ENCODE measurements at places on chromosomes 13 and 19.
A peak's percentile ranks its signal among the peaks of the same experiment; 100 is the strongest.

- no peak for DNase-seq
These were observed 44.8 kb downstream of the CCDC70 start for GRCh38 chr13:51906581-51906980.

- no peak for DNase-seq
These were observed 219.4 kb downstream of the KLF5 start for GRCh38 chr13:73278186-73278585.

DNA sequence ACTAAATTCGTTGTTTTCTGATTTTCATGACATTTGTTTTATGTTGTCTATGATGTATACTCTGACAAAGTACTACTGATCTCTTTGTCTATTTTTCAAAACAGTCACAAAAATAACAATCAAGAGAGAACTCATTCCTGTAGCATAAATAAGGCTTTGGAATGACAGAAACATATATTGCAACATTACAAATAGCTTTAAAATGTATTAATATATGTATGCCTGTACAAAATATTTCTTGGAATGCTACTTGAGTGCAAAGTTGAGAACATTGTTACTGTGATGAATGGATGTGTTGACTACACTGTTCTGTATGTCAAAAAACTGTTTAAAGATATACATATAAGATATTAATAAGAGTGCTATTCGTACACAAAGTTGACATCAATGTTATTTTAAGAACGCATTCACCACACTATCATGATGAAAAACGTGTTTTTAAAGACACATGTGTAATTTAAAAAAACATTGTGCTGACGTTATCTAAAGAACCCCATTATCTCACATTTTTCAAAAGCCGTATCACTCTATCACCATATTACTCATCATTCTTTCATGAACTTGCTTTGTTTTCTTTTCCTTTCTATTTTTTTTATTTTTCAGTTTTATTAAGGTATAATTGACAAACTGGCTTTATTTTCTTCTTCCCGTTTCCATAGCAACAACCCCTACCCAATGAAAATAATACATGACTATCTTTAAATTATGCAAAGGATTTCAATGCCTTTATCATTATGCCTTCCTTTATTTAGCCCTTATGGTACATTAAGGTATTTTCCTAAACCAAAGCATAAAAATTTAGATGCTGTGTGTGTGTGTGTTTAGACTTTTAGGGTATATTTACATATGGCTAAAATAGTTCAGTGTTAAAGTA, 918.8 kb downstream of the SLITRK1 start:
- DNase-seq: no peak

- no peak for DNase-seq
These were observed 583 bp downstream of the FGF14 start for GRCh38 chr13:102401265-102401664.

- DNase-seq: no peak
These were observed 51.5 kb upstream of the GTF3A start for GRCh38 chr13:27372896-27373295.

DNA sequence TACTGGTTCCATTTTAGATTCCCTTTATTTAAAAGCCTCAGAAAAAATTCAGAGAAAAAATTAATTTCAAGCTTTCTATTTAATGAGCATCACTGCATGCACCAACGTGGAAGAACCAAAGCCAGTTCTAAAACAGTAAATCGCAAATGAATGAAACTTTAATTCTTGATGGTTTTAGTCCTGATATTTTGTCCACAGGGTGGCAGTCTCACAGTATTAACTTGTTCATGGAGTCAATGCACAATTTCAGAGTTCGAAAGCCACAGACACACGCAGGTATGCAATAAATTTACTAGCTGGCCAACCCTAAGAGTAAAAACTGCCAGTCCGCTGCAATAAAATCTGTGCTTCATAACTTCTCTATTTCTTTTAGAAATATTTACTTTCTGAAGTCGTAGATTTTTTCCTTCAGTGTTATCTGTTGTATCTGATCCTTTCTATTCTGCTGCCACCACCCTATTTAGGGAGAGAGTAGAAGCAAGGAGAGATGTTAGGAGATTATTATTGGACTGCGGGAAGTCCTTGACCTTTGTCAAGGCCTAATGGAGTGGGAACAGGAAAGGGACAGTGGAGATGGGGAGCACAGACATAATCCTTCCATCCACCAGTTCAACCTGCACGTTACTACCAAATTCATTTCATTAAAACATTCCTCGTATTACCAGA, 7.0 kb upstream of the WBP4 start:
- DNase-seq: peak; percentile 56

- DNase-seq: no peak
These were observed 111.4 kb downstream of the FRY start for GRCh38 chr13:32142956-32143375.

All from suppressor macrophage treated with lipopolysaccharide for 4 hours (primary cell).